Liver (tissue), 10 donors: ENCODE measurements at places on chromosomes 6 and 20.

GRCh38 chr6:11414176-11414963 is 123.2 kb upstream of the TMEM170B start:
- no peak for DNase-seq

DNA sequence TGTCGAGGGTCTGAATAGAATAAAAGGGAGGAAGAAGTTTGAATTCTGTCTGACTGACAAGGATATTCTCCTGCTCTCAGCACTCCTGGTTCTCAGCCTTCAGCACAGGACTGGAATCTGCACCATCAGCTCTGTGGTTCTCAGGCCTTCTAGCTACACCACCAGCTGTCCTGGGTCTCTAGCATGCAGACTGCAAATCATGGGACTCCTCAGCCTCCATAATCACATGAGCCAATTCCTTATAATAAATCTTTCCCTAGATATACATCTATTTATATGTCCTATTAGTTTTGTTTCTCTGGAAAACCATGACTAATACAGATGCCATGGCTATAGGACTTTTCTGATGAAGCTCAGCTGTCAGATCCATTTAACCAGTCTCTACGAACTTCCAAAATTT is 132.8 kb upstream of the ECI2 start:
- DNase-seq: no peak

DNA sequence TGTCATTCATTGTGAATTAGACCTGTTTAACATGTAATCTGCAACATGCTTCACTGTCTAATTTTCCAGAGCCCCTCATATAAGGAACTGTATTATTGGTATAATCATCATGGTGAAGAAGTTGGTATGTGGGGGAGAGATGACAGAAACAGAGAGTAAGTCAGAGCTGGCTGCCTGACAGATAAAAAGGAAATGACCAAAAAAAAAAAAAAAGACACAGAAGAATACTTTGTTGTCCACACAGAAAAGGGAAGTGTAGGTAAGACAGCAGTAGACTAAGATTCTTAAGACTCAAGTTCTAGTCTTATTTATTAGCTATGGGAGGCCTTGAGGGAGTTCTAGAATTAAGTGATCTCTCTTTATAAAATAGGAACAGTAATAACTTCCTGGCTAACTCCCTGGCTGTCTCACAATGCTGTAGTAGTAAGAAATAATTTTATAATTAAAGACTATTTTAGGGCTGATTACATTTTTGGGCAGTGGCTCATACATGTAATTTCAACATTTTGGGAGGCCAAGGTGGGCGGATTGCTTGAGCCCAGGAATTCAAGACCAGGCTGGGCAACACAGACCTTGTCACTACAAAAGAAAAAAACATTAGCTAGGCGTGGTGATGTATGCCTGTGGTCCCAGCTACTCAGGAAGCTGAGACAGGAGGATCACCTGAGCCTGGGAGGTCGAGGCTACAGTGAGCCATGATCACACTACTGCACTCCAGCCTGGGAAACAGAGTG is 102.5 kb downstream of the PRL start:
- DNase-seq: no peak

- DNase-seq: no peak
Measured at GRCh38 chr6:4114123-4114522, 21.3 kb downstream of the ECI2 start.

GRCh38 chr6:13113376-13113775 is 215.0 kb downstream of the TBC1D7 start:
- DNase-seq: no peak

GRCh38 chr6:6604566-6604965 is 16.0 kb downstream of the LY86 start:
- DNase-seq: no peak

DNA sequence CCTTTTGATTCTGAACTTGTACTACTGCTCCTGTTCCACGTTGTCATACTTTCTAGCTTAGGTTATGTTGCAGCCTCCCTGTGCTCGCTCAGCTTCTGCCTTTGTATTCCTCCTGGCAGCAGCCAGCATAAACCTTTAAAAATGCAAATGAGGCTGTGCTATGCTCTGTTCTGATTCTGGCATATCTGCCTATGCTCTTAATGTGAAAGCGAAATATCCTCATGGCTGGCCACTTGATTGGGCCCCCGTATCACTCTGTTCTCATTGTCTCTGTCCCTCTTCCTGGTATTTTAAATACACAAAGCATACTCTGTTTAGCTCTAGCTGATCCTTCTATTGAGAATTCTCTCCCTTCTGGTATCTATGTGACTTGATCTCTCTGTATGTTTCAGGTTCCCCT is 139.0 kb downstream of the JARID2 start:
- DNase-seq: no peak

- DNase-seq: no peak
Measured at GRCh38 chr20:36152261-36152660, 2.3 kb upstream of the EPB41L1 start.

- no peak for DNase-seq
Measured at GRCh38 chr6:67717281-67717680, 917.8 kb upstream of the ADGRB3 start.

GRCh38 chr6:168133168-168133561 is 54.2 kb upstream of the FRMD1 start:
- DNase-seq: peak; percentile 32

GRCh38 chr6:51182827-51183226 is 364.2 kb downstream of the TFAP2B start:
- DNase-seq: no peak

DNA sequence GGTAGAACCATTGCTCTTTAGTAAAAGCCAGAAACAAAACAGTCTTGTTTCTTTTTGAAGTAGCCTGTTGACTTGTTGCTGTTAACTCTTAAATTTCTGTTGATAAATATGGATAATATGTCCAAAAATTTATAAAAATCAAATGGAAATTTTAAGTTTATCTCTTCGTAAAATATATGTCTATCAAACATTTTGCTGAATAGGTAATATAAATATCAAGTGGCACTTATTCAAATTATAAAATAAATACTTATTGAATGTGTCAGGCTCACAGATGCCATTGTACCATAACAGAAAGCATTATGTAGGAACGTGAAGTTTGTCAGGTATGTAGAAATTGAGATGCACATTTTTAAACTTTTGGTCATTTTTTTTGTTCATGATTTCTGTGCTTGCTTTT is 216.5 kb downstream of the ARID1B start:
- DNase-seq: no peak

- no peak for DNase-seq
Measured at GRCh38 chr20:45962031-45962755, 9.8 kb downstream of the ZNF335 start.

DNA sequence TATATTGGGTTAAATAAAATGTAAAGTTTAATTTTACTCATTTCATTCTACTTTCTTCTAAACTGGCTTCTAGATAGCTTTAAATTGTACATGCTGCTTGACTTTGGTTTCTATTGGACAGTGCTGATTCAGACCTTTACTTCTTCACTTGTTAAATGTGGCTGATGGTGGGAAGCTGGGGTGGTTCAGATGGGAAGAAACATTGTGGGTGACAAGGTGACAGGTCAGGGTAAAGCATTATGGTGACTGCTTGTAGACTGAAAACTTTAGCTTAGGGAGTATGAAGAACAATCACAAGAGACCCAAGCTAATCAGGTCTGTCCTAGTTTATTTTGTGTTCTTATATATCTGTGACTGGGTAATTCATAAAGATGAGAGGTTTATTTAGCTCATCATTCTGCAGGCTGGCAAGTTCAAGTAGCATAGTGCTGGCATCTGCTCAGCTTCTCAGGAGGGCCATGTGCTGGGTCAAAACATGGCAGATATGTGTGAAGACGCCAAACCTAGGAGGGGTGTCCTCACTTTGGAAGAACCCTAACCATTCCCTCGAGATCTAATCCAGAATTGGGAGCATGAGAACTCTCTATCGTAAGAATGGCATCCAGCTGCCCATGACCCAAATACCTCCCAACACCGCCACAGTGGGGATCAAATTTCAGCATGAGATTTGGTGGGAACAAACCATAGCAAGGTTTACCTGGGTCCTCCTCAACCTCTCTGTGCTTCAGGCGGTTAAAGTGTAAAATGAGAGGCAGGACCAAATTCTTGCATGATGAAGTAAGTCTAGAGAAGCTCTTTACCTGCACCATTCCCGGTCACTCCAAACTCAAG is 102.8 kb downstream of the FYN start:
- no peak for DNase-seq

DNA sequence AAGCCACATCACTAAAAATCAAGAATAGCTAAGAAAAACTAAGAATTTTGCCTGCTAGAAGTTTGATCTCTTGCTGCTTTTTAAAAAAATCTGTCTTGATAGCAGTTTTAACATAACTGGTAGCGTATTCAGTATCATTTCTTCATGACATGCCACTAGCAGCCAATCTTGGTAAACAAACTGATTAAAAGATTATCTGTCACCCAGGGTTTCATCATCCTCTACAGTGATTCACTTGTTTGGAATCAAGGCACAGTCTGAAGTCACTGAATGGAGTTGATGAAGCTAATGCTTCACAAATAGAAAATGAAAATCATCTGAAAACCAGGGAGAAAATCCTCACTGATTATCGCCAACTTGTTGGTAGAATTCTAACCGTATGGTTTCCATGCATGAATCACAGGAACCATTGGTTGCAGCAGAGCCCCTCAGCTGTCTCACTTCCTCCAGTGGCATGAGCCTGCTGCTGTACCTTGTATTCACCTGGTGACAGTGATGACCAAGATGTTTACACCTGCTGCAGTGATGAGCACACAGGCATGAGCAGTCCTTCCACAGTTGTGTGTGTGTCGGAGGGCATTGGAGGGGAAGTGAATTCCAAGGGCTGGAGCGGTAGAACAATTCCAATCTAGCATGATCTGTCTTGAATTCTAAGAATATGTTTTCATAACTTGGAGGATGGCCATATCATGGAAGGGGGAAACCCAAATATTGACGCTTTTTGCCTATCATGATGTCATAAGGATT is 275.0 kb downstream of the KHDC1L start:
- DNase-seq: no peak
